ENCODE measurements at places on chromosomes 3 and 15. TPM values are rescaled to one million over a fixed set of nuclear protein-coding genes. Genes with fewer than 3 reads are reported as not detected.

DNA sequence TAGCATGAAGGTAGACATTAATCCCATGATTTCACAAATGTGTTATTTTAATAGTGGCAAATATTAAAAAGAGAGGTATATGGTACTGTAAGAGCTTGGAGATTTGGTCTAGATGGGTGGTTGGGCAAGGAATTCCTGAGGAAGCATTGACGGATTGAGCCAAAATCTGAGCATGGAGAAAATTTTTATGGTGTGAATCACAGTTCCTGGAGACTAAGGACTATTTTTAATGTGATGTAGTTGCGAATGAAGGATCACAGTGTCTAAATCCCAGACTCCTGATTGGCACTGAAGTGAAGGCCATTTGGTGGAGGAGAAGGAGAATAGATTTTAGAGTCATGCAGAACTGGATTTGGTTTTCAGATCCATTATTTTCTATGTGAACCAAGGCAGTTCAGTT lies 188.7 kb upstream of the FEZF2 start:
- no peak for DNase-seq

DNA sequence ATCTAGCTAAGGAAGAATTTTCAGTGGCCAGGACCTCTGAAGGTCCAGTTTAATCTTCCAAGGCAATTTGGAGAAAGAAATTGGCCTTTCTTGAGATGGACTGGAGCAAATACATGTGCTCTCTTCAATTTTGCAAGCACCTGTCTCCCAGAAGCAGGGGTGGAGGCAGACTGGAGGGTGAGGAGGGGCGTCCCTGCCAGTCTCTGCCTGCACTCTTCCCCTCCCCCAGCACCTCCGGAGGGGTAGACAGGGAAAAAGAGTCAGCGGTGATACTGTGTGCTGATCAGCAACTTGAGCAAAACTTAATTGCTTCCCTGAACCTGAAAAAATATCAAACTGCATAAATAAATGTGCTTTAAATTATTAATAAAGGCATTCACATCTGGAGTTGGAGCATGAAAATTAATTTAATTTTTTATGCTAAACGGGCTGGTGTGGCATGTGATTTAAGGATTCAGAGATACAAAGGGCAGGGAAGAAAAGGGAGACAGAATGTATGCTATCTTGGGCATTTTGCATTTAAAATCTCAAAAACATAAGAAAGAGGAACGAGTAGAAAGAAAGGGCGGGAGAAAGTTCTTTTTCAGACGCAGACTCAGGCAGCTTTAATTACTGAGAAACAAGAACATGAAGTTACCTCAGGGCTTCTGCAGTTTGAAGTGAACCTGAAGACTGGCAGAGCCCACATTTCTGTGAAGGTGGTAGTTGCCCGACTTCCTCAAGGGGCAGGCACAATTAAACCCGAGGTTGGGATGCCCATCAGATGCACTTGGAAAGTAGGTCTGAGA lies 319.7 kb downstream of the UACA start:
- DNase-seq = no peak

- DNase-seq = no peak
Observed at GRCh38 chr3:120443626-120444123, 7.1 kb downstream of the FSTL1 start.

IQCF5 gene
- total RNA-seq = not detected

SLC27A2 gene
- 22.1 TPM for total RNA-seq

ACOX2 gene
- not detected for total RNA-seq

Data from activated CD4-positive, alpha-beta T cell treated with anti-CD3 and anti-CD28 coated beads for 36 hours (primary cell).